ENCODE measurements at places on chromosomes 4 and X.

DNA sequence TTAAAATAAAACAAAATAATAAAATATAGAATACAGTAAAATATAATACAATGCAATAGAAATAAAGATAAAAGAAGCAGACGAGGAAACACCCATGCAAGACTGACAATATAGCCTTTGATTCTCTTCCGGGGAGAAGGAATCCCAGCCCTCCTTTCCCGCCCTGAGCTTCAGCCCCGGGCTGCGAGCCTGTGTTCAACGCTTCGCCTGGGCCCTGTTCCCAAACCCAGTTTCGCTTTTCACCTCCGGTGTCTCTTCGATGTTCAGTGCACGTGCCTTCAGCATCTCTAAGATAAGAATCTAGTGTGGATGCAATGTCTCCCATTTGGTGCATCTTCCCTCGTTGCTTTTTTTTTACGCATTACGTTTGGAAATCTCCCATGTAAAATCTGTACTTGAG lies 38.4 kb upstream of the ARSD start:
- no peak for DNase-seq

- DNase-seq = no peak
Measured at GRCh38 chr4:72531322-72531721, 37.7 kb downstream of the ADAMTS3 start.

DNA sequence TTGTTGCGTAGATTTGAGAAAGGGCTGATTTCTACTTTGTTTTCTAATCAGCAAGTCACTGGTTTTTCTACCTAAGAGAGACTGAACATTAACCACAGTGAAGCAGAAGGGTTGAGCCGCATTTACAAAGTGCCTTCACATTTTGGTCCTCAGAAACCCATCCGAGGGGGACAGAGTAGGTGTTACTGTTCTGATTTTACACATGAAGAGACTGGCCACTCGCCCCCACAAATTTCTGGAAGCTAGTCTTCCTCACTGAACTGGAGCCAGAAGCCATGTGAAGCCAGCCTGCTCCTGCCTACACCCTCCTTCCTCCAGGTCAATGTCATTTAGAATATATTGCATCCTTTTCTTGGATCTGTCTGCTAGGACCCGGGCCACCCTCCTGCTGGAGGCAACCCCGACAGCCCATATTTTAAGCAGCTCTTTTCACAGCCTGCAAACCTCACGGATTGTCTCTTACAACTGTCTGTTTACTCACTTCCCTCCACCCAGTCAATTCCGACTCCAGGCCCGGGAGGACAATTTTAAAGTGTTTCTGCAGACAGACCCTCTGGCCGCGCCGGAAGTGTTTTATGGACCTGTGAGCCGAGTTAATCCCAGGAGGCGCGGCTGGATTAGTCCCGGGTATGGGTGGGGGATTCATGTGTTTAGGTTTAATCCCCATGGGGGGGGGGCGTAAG lies 73.2 kb upstream of the BCOR start:
- no peak for DNase-seq

- no peak for DNase-seq
Measured at GRCh38 chr4:90027565-90027964, 99.6 kb upstream of the CCSER1 start.

- no peak for DNase-seq
Measured at GRCh38 chr4:168475745-168476144, 4.5 kb downstream of the DDX60L start.

- no peak for DNase-seq
Measured at GRCh38 chr4:54192811-54193210, 36.3 kb upstream of the PDGFRA start.

DNA sequence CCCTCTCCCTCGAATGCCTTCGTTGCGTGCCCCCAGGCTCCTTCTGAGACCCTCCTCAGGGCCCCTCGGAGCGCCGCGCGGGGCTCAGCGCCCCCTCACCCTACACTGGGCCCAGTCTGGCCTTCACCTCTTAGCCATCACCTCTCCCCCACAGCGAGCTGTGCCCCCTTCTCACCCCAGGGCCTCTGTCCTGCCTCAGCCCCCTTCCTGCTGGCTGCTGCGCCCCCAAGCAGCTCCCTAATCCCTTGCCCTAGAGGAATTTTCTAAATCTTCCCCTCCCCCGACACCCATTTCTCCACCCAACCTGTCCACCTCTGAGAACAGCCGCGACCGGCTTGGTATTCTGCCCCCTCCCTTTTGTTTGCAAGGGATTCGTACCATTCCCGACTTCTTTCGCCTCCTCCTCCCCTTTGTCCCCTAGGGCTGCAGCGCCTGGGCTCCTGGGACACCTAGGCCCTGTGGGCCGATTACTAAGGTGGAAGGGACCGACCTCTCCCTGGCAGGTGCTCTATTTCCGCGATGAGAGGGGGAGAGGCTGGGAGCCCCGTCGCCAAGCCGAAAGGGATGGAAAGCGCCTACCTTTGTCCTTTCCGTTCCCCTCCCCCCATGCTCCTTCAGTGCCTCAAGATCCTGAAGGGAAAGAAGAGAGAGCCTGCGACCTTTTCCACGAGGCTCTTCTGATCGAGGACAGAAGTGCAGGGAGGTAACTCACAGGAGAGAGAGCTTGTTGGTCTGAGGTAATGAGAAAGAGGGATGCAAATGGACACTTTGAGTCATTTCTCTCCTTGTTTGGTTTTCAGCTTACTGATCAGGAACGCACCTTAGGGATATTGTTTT lies 10.9 kb downstream of the DLG3 start:
- DNase-seq = no peak

DNA sequence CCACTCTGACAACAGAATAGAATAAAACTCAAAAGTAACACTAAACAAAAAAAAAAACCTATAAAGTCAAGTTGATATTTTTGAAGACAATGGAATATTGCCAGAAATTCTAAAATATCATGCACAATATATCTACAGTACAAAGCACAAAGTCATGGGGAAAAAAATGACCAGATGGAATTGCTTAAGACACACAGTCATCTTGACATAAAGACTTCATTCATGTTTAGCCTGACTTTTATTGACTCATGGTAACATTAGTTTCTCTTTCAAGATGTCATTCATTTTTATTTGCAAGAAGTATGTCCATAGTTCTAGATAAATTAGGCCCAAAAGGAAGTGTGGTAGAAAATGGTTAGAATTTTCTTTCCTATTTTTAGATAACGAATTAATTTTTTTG lies 259.1 kb downstream of the CAMK2D start:
- no peak for DNase-seq

DNA sequence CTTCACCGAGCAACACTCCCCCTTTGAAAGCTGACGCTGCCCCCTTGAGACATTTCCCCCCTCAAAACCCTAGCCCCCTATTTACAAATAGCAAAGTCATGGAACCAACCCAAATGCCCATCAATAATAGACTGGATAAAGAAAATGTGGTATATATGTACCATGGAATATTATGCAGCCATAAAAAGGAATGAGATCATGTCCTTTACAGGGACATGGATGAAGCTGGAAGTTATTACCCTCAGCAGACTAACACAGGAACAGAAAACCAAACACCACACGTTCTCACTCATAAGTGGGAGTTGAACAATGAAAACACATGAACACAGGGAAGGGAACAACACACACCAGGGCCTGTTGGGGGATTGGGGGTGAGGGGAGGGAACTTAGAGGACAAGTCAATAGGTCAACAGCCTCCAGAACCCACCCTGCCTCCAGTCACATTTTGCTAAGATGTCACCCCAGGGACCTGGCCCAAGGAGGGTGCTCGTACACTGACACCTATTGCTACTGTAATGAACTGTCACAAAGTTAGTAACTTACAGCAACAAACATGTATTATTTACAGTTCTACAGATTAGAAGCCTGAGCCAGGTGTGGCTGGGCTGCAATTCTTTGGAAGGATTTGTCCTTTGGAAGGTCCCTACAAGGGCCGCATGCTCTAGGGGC lies 20.6 kb downstream of the SCD5 start:
- no peak for DNase-seq

GRCh38 chr4:154559141-154559493 lies 3.7 kb upstream of the FGB start:
- DNase-seq = no peak

GRCh38 chrX:20267931-20268701 lies 1.4 kb upstream of the RPS6KA3 start:
- DNase-seq = no peak

GRCh38 chr4:73875401-73875800 lies 6.2 kb downstream of the CXCL1 start:
- no peak for DNase-seq

Data from SK-N-DZ (cell line).